Naive thymus-derived CD4-positive, alpha-beta T cell (primary cell): ENCODE measurements at places on chromosomes 16 and 17.

DNA sequence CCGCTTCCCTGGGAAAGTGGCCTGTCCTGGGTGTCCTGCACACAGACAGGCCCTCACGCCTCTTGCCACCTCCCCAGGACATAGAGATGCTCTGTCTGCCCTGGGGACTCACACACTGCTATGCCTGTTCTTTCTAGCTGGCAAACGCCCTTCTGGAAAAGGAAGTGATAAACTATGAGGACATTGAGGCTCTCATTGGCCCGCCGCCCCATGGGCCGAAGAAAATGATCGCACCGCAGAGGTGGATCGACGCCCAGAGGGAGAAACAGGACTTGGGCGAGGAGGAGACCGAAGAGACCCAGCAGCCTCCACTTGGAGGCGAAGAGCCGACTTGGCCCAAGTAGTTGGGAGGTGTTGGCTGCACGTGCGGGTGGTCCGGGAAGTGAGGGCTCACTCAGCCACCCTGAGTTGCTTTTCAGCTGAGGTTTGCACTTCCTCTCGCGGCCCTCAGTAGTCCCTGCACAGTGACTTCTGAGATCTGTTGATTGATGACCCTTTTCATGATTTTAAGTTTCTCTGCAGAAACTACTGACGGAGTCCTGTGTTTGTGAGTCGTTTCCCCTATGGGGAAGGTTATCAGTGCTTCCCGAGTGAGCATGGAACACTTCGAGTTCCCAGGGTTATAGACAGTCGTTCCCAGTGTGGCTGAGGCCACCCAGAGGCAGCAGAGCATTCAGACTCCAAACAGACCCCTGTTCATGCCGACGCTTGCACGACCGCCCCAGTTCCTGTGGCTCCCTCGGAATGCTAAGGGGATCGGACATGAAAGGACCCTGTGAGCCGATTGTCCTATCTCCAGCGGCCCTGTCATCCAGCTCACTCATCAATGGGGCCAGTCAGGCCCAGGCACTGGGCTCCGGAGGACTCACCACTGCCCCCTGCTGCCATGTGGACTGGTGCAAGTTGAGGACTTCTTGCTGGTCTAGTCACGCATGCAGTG, 3.5 kb upstream of the RPL13 start:
- H3K4me1 ChIP-seq, result peaks cover 13% of the 10 kb centered on the region
- H3K27ac ChIP-seq, result no peak overlapping the region
- peaks cover 3% of the 10 kb centered on the region for H3K36me3 ChIP-seq
- DNase-seq, result peak; percentile 75

- H3K27ac ChIP-seq, result no peak overlapping the region
- H3K4me1 ChIP-seq, result peaks cover 28% of the 10 kb centered on the region
Measured at GRCh38 chr17:74453665-74454196, 12.7 kb upstream of the CD300A start.

DNA sequence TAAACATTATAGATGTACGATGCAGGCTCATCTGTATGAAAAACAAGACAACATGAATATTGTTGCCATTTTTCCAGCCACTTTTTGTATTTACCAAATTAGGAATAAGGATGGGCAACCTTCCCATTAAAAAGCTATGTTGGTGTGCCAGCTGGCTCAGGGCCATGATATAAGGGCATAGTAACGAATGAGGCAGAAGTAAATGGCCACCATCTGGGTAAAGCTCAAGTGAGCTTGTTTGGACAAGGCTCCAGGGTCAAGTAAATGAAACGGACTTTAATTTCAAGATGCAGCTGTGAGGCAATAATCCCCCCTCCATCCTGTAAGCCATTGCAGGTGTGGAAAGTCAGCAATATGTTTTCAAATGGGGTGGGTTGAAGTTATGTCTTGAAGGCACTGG, 930.9 kb upstream of the CDH8 start:
- H3K4me1 ChIP-seq, result no peaks in the 10 kb centered on the region
- DNase-seq, result no peak

DNA sequence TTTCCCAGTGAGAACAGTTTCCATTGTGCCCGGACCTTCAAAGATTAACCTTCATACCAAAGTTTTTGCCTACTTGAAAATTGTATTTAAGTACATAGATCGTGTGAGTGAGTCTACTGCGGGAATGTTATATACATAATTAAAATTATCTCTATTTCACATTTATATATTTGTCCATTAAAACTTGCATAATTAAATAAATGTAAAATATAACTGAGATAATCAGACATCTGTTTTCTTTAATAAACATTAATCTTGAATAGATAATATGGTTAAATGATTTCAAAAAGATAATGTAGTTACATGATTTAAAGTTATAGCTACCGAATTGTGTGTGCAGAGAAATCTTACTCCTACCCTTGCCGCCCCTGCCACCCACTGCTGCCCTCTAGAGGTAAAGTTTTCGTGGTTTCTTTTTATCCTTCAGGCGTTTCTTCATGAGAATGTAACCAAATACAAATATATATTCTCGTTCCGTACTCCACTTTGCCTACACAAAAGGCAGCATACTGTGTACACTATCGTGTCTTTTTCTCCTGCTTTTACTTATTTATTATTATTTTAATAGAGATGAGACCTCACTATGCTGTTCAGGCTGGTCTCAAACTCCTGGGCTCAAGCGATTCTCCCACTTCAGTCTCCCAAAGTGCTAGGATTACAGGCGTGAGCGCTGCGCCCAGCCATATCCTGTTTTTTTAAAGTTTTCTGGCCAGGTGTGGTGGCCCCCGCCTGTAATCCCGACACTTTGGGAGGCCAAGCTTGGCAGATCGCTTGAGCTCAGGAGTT, 35.6 kb downstream of the RPA1 start:
- DNase-seq, result peak; percentile 71
- no peaks in the 10 kb centered on the region for H3K27me3 ChIP-seq
- peaks cover 10% of the 10 kb centered on the region for H3K4me1 ChIP-seq
- H3K36me3 ChIP-seq, result no peaks in the 10 kb centered on the region
- no peak overlapping the region for H3K27ac ChIP-seq

GRCh38 chr16:68529608-68529930, 9.5 kb upstream of the ZFP90 start:
- peak overlapping the region; percentile 64 for H3K4me3 ChIP-seq
- H3K27ac ChIP-seq, result peak overlapping the region; percentile 68
- peaks cover 7% of the 10 kb centered on the region for H3K4me1 ChIP-seq
- no peak for DNase-seq
- H3K36me3 ChIP-seq, result no peaks in the 10 kb centered on the region
- no peaks in the 10 kb centered on the region for H3K27me3 ChIP-seq

- no peak overlapping the region for H3K4me3 ChIP-seq
- H3K27me3 ChIP-seq, result no peaks in the 10 kb centered on the region
- H3K36me3 ChIP-seq, result peaks cover 8% of the 10 kb centered on the region
- no peak overlapping the region for H3K27ac ChIP-seq
- no peaks in the 10 kb centered on the region for H3K4me1 ChIP-seq
- no peak for DNase-seq
Measured at GRCh38 chr17:3572231-3572630, 14.6 kb upstream of the TRPV3 start.

- peak overlapping the region; percentile 22 for H3K4me3 ChIP-seq
- no peak for DNase-seq
- peaks cover 49% of the 10 kb centered on the region for H3K4me1 ChIP-seq
- H3K27me3 ChIP-seq, result no peaks in the 10 kb centered on the region
- no peaks in the 10 kb centered on the region for H3K36me3 ChIP-seq
- peak overlapping the region; percentile 52 for H3K27ac ChIP-seq
Measured at GRCh38 chr16:66516509-66516807, 33.5 kb downstream of the TK2 start.

- no peaks in the 10 kb centered on the region for H3K36me3 ChIP-seq
- DNase-seq, result no peak
- H3K27me3 ChIP-seq, result no peaks in the 10 kb centered on the region
Measured at GRCh38 chr17:39635614-39636176, 1.2 kb upstream of the STARD3 start.

DNA sequence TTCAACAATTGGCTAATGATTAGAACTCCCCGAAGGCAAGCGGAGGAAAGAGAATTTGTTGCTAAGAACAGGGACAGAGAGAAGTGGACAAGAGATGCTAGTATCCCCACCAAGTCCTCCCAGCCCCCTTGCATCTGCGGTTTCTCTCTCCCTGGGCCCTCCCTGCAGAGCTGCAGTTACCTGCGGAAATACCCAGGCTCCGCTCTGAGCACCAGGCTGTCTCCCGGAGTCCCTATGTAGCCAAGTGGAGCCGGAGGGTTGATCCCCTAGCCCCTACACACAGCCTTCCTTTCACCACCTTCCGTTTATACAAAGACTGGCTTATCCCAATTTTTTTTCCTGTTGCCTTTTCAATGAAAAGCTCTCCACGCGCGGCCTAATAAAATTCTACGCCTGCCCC, 834.4 kb downstream of the KCNJ2 start:
- no peak for DNase-seq
- no peak overlapping the region for H3K4me3 ChIP-seq
- no peaks in the 10 kb centered on the region for H3K27me3 ChIP-seq

- no peak for DNase-seq
- H3K27ac ChIP-seq, result no peak overlapping the region
- no peaks in the 10 kb centered on the region for H3K36me3 ChIP-seq
- H3K4me3 ChIP-seq, result no peak overlapping the region
- no peaks in the 10 kb centered on the region for H3K27me3 ChIP-seq
Measured at GRCh38 chr17:69142175-69142802, 594 bp upstream of the ABCA6 start.
